Epithelial cell of prostate (primary cell): ENCODE measurements at places on chromosomes 16 and 17.

DNA sequence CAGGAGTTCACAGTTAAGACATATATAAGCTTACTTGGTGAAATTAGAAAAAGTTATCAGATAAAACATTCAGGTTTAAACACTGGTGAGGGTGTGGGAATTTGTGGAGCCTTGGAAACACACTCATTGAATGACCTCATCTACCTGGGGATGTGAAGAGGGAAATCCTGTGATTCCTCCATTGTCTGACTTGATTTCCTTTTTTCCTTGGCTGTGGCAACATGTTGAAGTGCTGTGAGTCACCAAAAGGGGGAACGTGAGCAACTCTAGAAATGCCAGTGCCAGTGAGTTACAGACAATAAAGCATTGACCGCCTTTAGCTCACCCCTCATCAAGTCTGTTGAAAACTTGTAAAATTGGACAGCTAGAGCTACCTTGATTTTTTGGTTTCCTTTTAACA lies 1.8 kb downstream of the HMOX2 start:
- peak; percentile 77 for DNase-seq

- DNase-seq, result no peak
These were observed 20.6 kb downstream of the ADAM11 start for GRCh38 chr17:44779211-44780025.

DNA sequence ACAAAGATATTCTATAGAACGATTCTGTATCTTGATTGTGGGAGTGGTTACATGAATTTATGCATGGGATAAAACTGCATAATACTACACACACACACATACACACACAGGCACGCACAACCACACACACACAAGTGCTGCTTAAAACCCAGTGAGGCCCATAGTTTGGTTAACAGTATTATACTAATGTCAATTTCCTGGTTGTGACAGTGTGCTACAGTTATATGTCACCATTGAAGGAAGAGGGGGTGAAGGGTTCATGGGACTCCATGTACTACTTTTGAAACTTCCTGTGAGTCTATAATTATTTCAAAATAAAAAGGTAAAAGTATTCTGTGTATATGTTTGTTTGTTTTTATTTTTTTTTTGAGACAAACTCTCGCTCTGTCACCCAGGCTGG lies 8.1 kb downstream of the ZC3H7A start:
- no peak for DNase-seq

DNA sequence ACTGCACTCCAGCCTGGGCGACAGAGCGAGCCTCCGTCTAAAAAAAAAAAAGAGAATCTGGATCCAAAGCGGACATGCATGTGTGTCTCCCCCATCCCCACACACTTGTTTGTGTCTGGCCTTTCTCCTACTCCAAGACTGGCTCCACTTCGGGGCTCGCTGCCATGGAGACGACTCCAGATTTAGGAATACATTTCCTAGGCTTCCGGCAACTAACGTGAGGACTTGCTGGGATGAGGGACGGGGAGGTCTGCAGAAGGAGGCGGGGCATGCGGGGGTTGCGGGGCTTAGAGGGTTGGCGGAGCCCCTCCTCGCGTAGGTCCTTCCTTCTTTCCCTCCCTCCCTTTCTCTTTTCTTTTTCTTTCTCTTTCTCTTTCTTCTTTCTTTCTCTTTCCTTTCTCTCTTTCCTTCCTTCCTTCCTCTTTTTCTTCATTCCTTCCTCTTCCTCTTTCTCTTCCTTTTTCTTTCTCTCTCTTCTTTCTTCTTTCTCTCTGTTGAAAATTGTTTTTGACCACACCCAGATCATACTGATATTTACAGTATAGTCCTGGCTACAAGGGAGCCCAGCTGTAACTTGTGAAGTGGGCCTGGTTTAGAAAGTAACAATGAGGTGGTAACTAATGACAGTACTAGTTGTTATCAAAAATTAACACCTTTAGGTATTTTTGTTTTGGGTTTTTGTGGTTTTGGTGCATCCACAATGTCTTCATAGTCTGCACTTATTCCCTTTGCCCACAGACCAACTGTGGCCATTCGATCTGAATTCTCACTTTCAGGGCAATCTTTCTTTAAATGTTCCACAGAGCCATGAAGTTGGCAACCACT lies 25.2 kb downstream of the MIS12 start:
- no peak for DNase-seq

DNA sequence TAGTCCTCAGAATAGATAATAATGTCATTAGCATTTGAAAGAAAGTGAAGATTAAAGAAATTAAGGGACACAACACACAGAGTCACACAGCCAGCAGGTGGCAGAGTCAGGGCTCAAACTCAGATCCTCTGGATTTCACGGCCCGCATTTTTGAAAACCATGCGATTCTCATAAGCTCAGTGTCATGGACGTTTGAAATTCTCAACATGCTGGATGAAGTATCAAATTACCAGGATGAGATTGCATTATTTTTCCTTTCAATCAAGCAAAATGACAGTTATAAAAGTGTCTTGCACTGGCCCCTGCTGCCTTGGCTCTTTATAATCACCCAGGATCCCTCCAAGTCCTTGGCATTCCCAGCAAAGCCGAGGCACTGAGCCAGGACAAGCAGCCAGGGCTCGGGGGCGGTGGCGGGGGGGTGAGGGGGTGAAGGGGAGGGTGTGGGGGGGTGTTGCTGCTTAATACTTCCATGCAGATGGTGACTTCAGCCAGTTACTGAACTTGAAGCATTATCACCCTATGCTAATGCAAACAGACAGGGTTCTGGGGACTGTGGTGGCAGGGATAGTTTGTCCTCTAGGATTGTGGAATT lies 6.6 kb upstream of the BMERB1 start:
- no peak for DNase-seq

GRCh38 chr17:66702106-66702936 lies 132.6 kb upstream of the CACNG5 start:
- peak; percentile 57 for DNase-seq

DNA sequence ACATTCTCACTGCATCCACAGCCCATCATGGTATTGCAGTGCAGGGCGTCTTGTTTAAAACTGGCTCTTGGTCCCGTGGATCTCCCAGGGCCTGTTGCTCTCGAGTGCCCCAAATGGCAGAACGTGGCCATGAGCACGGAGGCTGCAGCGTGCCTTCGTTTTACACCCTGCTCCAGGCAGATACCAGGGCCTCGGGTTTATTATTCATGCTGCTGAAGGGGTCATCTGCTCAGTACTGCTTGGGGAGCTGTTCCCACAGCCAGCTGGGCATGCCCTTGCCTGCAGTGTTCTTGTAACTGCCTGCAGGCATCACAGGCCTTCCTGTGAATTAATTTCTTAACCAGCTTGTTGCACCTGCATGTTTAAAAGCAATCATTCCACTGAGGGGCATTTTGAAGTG lies 129.7 kb upstream of the CHMP6 start:
- DNase-seq, result peak; percentile 94

DNA sequence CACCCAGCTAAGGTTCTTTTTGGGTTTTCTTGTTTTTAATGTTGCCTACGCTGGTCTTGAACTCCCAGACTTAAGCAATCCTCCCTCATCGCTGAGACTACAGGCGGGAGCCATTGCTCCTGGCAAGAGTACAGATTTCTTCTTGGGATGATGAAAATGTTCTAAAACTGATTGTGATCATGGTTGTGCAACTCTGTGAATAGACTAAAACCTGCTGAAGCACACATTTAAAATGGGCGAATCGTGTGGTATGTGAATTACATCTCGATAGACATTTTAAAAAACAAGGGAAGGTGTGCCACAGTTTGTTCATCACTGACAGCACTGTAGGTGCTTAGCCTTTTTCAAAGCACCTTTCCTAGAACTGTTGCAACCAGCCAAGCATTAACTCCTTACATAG lies 48.8 kb upstream of the CDH3 start:
- no peak for DNase-seq

- DNase-seq, result no peak
These were observed 340.3 kb upstream of the CDH5 start for GRCh38 chr16:66026211-66026610.

DNA sequence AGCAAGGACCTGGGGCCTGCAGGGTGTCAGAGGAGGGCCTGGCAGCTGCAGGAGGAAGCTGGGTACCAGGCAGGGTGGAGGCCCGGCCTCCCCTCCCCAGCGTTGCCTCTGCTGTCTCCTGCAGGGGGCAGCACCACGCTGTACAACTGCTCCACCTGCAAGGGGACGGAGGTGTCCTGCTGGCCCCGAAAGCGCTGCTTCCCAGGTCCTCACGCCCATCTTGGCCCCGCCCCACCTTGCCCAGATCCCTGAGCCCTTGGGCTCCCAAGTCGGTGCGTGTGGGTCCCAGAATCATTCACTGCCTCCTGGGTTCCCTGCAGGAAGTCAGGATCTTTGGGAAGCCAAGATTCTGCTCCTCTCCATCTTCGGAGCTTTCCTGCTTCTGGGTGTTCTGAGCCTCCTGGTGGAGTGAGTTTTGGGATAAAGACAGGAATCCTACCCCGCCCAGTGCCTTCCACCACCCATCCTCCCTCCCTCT lies 1.2 kb downstream of the TMEM95 start:
- peak; percentile 61 for DNase-seq

- no peak for DNase-seq
These were observed 5.2 kb upstream of the WNT3 start for GRCh38 chr17:46823657-46824056.

GRCh38 chr16:17921357-17921978 lies 415.1 kb downstream of the NPIPA8 start:
- no peak for DNase-seq

DNA sequence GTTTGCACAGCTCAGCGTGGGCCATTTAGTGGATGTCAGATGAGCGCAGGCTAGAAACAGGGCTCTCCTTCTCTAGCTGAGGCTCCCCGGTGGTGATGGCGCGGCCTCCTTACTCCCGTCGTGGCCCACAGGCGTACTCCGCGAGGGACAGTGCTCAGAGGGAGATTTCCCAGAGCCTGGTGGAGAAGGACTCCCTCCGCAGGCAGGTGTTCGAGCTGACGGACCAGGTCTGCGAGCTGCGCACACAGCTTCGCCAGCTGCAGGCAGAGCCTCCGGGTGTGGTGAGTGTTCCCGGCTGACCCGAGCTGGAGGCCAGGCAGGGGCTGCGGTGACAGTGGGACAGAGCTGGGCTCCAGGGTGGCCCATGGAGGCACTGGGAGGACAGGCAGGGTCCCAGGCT lies 21.4 kb downstream of the CARD14 start:
- DNase-seq, result no peak

GRCh38 chr17:76561332-76561731 lies 21.5 kb downstream of the PRCD start:
- no peak for DNase-seq

DNA sequence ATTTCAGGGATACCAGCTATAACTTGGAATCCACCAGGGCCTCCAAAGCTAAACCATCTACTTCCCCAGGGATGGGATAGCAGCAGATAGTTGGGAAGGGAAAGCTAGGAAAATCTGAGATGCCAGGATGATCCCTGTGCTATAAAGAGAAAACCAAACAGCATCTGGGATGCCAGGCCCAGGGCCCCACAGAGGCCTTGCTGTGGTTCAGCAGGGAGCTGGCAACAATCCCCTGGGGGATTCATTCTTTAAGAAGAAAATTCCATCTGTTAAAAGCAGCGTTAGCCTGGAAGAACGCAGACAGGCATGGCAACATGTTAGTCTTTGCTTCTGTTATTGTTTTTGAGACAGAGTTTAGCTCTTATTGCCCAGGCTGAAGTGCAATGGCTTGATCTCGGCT lies 16.6 kb downstream of the MYO18A start:
- no peak for DNase-seq

- DNase-seq, result no peak
These were observed 137.0 kb downstream of the AIPL1 start for GRCh38 chr17:6297960-6298359.

- DNase-seq, result no peak
These were observed 3.0 kb downstream of the SRSF1 start for GRCh38 chr17:58004060-58004459.

- peak; percentile 91 for DNase-seq
These were observed 146.1 kb downstream of the SEC14L1 start for GRCh38 chr17:77286641-77287431.

DNA sequence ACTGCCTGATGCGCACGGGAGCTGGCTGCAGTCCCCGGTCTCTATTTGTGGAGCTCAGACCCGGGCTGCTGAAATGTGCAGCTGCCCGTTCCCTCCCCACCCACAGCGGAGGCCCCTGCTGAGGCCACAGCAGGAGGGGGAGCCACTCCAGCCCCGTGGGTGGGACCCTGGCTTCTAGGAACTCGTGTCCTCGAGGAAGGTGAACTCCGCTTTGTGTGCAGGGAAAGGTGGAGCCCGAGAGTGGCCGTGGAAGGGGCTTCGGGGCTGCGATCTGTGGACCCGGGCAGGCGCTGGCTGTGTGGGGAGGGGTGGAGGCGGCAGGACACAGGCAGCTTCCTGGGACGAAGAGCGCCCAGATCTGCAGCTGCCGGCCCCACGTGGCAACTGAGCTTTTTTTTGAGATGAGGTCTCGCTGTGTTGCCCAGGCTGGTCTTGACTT lies 2.9 kb downstream of the CCDC154 start:
- no peak for DNase-seq

DNA sequence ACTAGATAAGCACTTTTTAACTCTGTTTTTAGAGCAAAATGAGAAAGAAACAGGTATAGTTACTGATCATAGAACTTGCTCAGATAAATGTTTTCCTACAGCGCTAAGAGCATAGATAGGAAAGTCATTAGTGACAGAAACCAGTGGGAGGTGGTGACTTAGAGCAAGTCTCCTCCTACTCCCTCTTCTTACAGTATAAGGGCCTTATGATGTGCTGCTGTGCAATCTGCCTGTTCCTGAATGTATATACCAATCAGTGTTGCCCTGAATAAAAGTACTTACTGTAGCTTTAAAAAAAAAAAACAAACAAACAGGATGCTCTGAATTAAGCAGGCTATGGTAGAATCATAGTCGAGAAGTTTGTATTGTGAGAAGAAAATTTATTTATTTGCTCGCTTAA lies 23.3 kb upstream of the RASL10B start:
- no peak for DNase-seq

GRCh38 chr16:4077174-4077649 lies 39.0 kb downstream of the ADCY9 start:
- no peak for DNase-seq

- DNase-seq, result no peak
These were observed 15.0 kb upstream of the RGS9 start for GRCh38 chr17:65121916-65122806.

- DNase-seq, result no peak
These were observed 10.4 kb upstream of the SOX9 start for GRCh38 chr17:72110231-72110941.

DNA sequence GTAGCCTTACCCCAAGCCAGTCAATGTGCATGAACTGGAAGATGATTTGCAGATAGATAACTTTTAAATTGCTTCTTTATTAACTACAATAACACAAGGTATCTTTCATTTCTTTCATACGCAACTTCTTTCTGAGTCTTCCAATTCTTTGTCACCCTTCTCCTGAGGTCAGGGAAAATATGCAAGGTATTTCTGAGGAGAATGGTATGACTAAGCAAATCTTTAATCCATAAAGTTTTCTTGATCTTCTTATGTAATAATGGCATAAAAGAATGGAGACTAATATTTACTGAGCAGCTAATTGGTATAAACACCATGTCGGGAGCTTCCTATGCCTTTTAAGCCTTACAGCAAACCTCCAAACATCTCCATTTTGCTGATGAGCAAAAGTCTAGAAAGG lies 438.9 kb downstream of the KCNJ2 start:
- no peak for DNase-seq

DNA sequence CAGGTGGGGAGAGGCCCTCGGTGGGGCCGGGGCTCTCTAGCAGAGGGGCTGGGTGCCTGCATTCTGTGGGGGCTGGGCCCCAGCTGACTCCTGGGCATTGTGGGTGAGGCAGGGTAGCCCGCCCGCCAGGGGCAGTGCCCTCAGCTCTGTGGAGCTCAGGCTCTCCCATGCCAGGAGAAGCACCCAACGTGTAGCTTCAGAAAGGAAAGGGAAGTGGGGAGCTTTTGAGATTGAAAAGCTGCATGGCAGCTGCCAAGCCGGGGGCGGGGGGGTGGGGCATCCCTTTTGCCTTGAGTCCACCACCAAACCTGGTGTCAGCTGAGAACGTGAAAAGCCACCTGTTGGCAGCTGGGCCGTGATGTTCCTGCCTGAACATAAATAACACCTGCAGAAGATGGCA lies 192.1 kb upstream of the CIBAR2 start:
- no peak for DNase-seq
